ENCODE measurements at places on chromosomes 6 and 20.

DNA sequence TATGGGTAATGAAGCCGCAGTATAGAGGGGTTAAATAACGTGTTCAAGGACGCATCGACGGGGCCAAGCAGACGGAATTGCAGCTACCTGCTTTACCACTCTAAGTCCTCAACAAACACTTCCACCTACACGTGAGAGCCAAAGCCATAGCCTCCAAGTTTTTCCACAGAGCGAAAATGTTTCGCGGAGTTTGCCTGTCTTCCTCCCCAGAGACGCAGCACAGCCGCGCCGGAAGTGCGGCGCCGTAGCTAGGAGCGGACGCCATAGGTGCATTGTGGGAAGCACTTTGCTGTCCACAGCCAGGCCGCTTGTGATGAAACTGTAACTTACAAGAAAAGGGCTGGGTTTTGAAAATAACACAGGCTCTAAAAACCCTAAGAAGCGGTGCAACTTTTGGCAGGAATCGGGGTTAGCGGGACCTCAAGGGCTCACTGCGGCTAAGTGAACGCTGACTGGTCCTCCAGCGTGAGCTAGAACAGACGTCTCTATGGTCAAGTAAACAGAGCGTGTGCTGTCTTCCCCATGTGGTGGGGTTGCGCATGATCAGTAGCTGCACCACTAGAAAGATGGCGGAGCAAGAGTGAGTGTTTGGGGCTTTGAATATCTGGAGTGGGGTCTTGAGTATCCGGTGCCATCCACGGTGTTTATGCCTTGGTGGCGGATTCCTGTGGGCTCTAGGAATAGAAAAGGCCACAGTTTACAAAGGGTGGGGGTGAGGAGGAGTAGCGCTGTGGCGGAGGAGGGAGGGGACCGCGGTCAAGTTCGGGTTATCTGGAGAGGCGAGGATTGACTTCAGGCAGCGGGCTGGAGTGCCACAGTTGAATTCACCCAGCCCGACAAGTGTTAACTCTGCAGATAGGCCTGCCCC lies at the start of gene RPL7L1:
TSS of gene RPL7L1 (plus strand) at position 245 of the 868 bp plus-strand sequence. CDS start at position 540, 295 bp downstream.
- peak; percentile 51 for DNase-seq

- DNase-seq: no peak
Measured at GRCh38 chr6:115592025-115592424, 468.7 kb downstream of the FRK start.

GRCh38 chr6:168686831-168687730 lies 246.1 kb downstream of the SMOC2 start:
- DNase-seq: no peak

GRCh38 chr20:53087037-53087777 lies 115.0 kb downstream of the TSHZ2 start:
- no peak for DNase-seq

DNA sequence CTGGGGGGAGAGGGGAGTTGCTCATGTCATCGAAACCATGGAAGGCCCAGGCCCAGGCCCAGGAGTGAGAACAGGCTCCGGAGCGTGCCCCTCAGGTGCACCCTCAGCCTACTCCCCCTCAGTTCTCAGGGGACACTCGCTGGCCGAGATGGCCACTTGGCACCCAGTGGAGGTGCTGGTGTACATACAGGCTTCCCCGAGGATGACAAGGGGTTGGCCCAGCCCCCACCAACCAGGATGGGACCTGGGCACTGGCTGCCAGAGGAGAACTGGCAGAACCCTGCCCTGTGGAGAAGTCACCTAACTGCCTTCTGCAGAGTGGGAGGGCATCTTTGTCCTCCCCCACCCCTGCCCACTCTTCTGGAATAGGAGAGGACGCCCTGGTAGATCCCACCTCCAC lies 9.5 kb downstream of the NKX2-2 start:
- DNase-seq: no peak

- DNase-seq: no peak
Measured at GRCh38 chr20:53074811-53075314, 102.7 kb downstream of the TSHZ2 start.

- no peak for DNase-seq
Measured at GRCh38 chr6:166766769-166767168, 139.7 kb upstream of the RPS6KA2 start.

- DNase-seq: no peak
Measured at GRCh38 chr6:156933201-156934068, 156.3 kb downstream of the ARID1B start.

- no peak for DNase-seq
Measured at GRCh38 chr20:5843054-5843592, 92.9 kb downstream of the SHLD1 start.

DNA sequence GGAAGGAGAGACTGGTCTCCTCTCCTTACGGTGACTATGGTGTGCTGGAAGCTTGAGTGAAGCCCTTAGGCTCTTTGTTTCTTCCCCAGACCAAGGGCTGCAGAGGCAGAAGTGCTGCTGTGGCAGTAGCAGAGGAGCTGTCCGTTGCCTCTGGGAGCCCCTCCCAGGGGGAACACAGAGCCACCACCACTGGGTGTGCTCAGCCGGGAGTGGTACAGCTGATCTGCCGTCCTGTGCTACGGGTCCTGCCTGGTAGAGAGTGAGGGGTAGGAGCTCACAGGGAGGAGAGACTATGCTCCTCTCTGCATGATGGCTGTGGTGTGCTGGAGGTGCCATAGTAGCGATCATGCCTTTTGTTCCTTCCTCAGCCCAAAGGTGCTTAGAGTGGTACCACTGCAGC lies 318.7 kb downstream of the DOK5 start:
- DNase-seq: no peak

DNA sequence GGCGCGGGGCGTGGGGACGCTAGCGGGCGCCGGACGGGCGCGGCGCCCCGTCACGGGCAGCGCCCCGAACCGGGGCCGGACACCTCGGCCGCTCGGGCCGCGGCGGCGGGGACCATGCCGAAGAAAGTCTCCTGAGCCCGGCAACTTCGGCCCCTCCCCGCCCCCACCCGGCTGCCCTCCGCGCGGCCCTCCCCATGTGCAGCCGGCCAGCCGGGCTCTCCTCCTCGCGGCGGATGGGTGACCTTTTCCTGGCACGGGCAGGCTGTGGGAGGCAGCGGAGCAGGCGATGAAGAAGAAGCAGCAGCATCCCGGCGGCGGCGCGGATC lies 278 bp downstream of the UST start:
- DNase-seq: no peak

- DNase-seq: no peak
Measured at GRCh38 chr20:4011226-4011975, 4.0 kb downstream of the RNF24 start.

DNA sequence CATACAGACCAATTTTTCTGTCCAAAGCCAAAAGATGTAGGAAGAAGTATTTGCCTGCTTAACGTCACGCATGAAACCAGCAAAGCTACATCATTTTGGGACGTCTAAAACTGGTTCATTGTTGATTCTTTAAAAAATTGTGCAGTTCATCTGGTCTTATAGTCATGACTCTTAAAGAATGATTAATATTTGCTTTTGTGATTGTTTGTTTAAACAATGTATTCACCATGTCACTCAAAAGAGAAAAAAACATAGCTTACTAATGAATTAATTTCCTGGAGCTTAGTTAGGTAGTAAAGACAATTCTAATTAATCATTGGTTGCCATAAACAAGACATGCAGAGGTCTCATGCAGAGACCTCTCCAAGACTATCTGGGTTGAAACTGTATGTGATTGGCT lies 157.3 kb downstream of the RPS12 start:
- DNase-seq: no peak

- no peak for DNase-seq
Measured at GRCh38 chr20:1900321-1900801, 5.2 kb downstream of the SIRPA start.

- DNase-seq: no peak
Measured at GRCh38 chr6:97282238-97282725, 734 bp downstream of the MMS22L start.

GRCh38 chr6:32076321-32076809 lies 32.8 kb downstream of the TNXB start:
- no peak for DNase-seq

DNA sequence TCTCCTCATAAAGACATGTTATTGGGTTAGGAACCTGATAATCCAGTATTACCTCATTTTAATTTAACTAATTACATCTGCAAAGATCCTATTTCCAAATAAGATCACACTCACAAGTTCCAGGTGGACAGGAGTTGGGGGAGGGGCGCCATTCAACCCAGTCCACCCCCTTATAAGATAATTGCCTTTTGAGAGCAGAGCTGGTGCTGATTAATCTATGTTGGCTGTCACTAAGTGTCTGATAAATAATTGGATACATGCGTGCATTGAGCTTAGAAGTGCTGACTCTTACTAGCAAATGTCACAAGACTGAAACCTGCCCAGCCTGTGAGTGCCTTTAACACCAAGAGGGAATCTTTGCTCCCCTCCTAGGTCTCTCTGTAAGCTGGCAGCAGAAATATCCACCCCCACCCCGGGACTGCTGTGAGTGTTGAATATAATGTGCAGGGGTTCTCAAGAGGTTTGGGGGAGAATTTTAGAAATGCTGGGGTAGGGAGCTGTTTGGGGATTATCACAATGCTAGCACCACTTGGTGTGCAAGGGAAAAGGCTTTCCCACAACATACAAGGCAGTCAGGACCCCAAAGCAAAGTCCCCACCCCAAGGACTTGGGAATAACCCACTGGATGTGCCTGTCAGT lies 87.5 kb downstream of the ANKRD60 start:
- DNase-seq: no peak

All from stimulated activated CD8-positive, alpha-beta memory T cell treated with anti-CD3 and anti-CD28 coated beads, Interleukin-15, amount 100 ng/mL, for 1 hour (primary cell).